ENCODE measurements at places on chromosomes 11 and 22.

DNA sequence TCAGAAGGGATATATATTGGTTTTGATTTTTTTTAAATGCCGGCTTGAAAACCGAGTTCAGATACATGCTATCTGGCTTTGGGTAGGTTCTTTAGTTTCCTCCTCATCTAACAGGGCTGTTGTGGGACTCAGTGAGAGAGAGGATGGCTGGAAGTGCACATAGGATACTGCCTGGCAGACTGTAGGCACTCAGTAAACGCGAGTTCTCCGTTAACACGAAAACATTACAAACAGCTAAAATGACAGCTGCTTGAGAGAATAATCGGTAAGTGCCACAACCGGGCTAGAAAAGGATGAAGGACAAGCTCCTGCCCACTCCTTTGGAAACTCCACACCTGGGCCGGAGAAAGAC is 369 bp downstream of the XRRA1 start:
- no peak for DNase-seq

GRCh38 chr11:115626414-115626813 is 122.2 kb upstream of the CADM1 start:
- no peak for DNase-seq

DNA sequence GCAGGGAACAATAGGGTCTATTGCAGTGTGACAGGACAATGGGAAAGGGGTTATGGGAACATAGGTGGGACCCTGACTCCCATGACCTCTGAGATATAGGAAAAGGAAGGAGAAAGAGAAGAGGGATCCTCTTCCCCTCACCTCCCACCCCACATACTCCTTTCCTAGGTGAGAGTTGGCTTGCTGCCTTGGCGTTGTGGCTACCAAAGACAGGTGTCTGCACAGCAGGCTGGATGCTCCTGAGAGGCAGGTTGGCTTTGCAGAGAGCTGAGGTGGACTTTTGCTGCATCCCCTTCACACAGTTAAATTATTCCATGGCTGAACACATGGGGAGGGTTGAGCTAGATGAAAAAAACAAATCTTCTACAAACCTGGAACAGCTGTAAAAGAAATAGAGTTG is 80.7 kb downstream of the SYT9 start:
- DNase-seq, result no peak

DNA sequence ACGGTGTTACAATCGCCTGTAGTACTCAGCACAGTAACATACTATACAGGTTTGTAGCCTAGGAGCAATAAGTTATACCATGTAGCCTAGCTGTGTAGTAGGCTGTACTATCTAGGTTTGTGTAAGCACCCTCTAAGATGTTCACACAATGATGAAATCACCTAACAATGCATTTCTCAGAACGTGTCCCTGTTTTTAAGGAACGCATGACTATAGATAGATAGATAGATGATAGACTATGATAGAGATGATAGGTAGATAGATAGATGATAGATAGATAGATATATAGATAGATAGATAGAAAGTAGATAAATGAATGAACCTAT is 203.9 kb downstream of the FAM76B start:
- DNase-seq, result no peak
